ENCODE measurements at places on chromosomes 11 and 22. TPM values are rescaled to one million over a fixed set of nuclear protein-coding genes. Genes with fewer than 3 reads are reported as not detected.

The DDI1 gene
- not detected for total RNA-seq

The CENPM gene
- 7.7 TPM for total RNA-seq

The NCR3LG1 gene
- 2.6 TPM for total RNA-seq

The PRAME gene
- total RNA-seq, result not detected

The GAL3ST1 gene
- not detected for total RNA-seq

The CASP12 gene
- not detected for total RNA-seq

The PLXNB2 gene
- total RNA-seq, result 141 TPM

The SLC16A8 gene
- total RNA-seq, result 0.24 TPM

The CNIH2 gene
- total RNA-seq, result not detected

The APOL1 gene
- 7.2 TPM for total RNA-seq

The SLN gene
- 1.4 TPM for total RNA-seq

The MPZL3 gene
- total RNA-seq, result 34.3 TPM

The PLAAT5 gene
- 0.21 TPM for total RNA-seq

The OR56A1 gene
- not detected for total RNA-seq

The CNTN5 gene
- total RNA-seq, result not detected

The OR51B5 gene
- total RNA-seq, result not detected

The MMP3 gene
- total RNA-seq, result not detected

The ISX gene
- not detected for total RNA-seq

The CASP5 gene
- total RNA-seq, result 1.1 TPM

The NCAM1 gene
- total RNA-seq, result 0.24 TPM

The TCN1 gene
- total RNA-seq, result 3.9 TPM

The ROBO4 gene
- total RNA-seq, result 0.72 TPM

The HOATZ gene
- total RNA-seq, result not detected

The PHF21B gene
- total RNA-seq, result not detected

The XKR3 gene
- not detected for total RNA-seq

The C1QTNF4 gene
- 0.43 TPM for total RNA-seq

The ACCS gene
- total RNA-seq, result 3.8 TPM

The RFPL1 gene
- total RNA-seq, result not detected

The FUT4 gene
- total RNA-seq, result 1.5 TPM

The PGA5 gene
- total RNA-seq, result not detected

The BRSK2 gene
- total RNA-seq, result not detected

The OR51L1 gene
- not detected for total RNA-seq

The DGCR2 gene
- total RNA-seq, result 72.9 TPM

The RASD2 gene
- 0.43 TPM for total RNA-seq

The CD3E gene
- not detected for total RNA-seq
